ENCODE measurements at places on chromosomes 2 and 18. TPM values are rescaled to one million over a fixed set of nuclear protein-coding genes. Genes with fewer than 3 reads are reported as not detected.

Gene ACMSD
- not detected for total RNA-seq

Gene HOXD13
- total RNA-seq, result not detected

Gene CROCC2
- not detected for total RNA-seq

DNA sequence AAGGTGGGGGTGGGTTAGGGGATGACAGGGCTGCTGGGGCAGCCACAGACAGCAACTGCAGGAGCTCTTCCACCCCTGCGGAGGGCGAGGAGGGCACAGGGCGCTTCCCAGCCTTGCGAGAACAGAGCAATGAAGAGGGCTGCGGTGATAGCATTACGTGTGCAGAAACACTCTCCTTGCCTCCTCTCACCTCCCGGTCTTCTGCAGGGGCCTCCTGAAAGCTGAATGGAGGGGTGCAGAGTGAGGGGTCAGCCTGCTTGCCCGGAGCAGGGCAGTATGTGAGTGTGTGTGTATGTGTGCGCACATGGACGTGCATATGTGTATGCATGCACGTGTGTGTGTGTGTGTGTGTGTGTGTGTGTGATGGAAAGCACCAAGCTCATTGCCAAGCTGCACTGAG is 29.5 kb upstream of the IL1R2 start:
- no peak for DNase-seq

Gene IL36A
- not detected for total RNA-seq

Gene ERLEC1
- 15.6 TPM for total RNA-seq

DNA sequence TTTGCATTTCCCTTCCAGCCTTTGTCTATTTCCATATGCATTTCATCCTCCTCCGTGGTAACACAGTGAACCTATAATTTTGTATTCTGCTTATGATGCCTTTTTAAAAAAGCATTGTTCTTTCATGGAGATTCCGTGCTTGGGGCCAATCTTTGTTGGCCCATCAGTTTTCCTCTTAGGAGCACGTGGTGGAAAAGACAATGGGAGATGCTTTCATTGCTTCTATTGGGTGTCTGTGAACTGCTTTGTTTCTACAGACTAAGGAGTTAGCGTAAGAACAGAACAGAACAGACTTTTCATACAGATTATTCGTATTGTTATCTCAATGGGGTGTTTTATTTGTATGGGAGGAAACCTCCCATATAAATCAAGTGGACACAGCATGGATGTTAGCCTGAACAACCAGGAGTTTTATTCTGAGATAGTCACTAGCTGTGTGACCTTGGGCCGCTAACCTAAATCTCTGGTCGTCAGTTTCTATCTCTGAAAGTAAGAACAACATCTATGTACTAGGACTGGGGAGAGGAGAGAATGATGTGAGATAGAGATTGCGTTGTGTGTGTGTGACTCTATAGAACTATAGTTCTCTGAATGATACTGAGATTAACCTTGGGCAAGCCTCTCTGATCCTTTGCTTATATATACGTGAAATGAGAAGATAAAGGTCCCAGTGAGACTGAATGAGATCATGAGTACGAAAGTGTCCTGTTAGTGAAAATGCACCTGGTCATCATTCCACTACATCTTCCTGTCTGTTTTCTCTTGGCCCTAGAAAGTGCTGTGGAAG is 22.9 kb upstream of the YWHAQ start:
- no peak for DNase-seq

GRCh38 chr2:58649756-58650155 is 408.6 kb upstream of the FANCL start:
- no peak for DNase-seq

- no peak for DNase-seq
Measured at GRCh38 chr2:59196491-59196890, 955.4 kb upstream of the FANCL start.

DNA sequence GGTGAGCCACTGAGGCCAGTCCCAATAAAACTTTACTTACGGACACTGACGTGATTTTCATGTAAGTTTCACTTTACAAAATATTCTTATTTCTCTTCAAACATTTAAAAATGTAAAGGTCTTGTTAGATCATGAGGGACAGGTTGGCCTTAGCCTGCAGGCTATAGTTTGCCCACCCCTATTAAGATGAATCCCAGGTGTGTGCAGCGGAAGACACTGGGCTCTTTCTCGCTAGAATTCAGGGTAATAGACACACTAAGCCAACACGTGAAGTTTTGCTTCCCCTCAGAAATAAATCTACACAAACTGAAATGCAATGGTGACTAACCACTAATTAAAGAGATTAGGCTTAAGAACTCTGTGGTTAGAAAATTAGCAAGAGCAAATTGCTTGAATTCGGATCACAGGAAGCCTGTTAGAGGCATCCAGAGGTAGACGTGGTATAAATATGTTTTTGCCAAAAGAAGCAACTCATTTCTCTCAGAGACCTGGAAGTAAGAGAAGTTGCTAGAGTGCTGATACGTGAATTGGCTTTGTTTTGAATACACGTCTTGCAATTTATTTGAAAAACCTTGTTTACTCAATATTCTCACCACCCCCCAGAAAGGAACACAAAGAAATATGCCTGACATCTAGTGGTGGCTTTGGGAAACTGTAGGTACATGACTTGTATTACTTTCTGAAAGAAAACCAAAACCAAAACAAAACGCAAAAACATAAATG is 151.6 kb downstream of the DTNB start:
- DNase-seq, result peak; percentile 55

GRCh38 chr18:80042785-80043184 is 8.6 kb downstream of the RBFA start:
- DNase-seq, result no peak

- no peak for DNase-seq
Measured at GRCh38 chr18:79558196-79558932, 121.2 kb upstream of the CTDP1 start.

DNA sequence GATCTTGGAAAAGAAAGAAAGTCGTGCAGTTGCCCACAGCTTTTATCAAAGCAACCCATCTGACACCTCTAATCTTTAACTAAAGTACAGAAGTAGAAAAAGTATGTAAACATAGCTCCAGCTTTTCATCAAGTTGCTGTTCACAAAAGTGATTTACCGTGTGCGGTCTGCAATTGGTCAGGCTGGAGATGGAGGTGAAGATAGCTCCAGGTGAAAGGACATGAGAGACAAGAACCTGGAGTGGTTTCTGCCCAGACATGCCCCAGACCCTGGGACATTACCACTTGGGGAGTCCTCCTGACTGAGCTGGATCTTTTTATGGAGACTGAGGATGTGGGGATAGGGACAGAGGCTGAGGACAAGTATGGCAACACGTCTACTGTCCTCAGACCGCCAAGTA is 82.7 kb downstream of the LAMA1 start:
- no peak for DNase-seq

DNA sequence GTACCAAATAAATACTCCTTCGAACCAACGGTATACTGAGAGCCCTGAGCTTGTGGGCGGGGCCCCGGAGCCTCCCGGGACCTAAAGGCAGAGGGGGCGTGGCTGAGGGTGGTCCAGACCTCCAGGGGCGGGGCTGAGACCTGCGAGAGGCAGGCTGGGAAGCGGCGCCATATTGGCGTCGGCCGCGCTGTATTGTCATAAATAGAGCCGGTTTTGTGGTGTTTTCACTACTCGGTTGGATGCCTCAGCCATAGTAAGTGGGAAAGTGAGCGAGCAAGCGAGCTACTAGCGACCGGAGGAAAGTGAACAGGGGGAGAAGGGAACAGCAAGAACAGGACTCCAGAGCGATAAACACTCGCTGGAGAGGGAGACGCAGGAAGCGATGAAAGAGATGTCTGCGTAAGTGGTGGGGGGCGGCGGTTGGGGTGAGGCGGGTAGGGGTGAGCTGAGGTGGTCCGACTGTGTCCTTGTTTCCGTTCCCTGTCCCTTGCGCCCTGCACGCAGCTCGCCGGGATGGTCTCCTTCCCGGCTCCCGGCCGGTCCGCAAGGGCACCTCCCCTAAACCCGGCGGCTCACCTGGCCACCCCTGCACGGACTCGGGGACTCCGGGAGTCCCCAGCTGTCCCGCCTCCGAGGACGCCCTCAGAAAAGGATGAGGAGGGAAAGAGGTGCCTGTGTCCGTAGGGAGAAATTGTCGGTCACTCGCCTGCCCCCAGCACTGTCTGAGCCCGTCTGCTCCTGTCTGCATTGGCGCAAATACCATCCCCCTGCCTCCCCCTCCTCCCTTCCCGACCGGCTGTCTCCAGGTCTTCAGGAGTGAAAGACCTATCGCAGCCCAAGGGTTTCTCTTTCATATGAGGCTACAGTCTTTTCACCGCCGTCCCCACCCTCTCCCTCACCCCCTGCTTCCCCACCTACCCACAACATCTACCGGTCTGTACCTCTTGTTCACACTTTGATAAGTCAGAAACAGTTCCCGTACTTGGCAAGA is at the start of gene PAPOLG:
TSS of gene PAPOLG (plus strand) at position 172 of the 991 bp plus-strand sequence. CDS start at position 383, 211 bp downstream.
- peak; percentile 100 for DNase-seq

Gene RAB27B
- not detected for total RNA-seq

Gene HRH4
- not detected for total RNA-seq

DNA sequence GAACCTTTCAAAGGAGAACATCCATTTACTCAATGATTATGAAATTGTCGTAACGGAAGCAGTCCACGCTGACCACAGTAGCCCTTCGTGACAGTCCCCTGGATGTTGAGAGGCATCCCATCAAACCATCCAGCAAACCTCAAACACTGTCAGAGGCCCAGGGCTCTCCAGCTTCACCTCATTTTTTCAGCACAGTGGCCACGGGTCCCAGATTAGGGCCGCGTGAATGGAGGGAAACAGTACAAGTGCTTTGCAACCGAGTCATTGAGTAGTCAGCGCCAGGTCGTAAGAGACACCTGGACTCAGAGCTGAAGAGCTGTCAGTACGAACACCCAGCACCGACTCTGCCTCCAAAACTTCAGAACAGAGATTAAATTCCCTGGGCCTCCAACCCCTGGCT is 552.5 kb upstream of the SALL3 start:
- no peak for DNase-seq

DNA sequence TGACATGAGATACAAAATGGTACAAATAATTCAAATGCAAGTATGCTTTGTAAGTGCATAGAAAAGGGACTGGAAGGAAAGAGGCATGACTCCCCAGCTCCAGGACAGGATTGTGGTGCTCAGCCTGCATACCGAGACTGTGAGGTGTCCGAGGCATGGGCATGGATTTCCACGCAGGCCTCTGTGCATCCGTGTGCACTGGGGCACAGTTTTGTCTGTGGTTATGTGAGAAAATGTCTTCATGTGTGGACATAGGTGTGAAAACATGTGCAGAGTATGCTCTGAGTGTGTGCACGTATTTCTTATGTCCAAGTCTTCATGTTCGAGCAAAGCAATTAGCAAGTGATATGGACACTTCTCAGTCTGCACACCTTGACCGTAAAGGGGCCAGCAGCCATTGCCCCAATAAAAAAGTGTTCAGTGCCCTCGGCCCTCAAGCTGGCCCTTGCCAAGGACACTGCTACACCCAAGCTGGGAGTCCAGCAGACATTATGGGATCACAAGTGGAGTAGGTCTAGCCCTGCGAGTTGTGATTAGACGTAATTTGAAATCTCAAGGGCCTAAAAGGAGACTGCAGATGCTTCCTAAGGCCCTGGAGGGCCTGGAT is 120.7 kb downstream of the CYP26B1 start:
- DNase-seq, result no peak

DNA sequence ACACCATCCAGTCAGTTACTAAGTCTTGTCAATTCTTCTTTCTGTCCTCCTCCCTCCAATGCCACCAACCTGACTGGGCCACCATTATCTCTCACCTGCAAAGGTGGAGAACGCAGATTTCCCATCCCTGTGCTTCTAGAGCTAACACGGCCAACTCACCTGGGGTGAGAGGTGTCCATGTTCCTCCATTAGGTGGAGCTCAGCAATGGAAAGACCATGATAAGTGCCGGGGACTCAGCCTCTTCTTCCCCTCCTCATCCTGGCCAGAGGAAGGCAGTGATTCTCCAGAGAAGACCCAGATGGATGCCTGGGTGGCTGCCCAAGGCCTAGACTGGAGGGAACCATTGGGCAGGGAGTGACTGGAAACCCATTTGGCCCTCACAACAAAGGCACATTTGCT is 48.1 kb upstream of the SLC1A4 start:
- DNase-seq, result no peak

Gene AKAIN1
- not detected for total RNA-seq

GRCh38 chr2:226903179-226903578 is 67.3 kb downstream of the RHBDD1 start:
- DNase-seq, result peak; percentile 58

Gene SCN7A
- not detected for total RNA-seq

DNA sequence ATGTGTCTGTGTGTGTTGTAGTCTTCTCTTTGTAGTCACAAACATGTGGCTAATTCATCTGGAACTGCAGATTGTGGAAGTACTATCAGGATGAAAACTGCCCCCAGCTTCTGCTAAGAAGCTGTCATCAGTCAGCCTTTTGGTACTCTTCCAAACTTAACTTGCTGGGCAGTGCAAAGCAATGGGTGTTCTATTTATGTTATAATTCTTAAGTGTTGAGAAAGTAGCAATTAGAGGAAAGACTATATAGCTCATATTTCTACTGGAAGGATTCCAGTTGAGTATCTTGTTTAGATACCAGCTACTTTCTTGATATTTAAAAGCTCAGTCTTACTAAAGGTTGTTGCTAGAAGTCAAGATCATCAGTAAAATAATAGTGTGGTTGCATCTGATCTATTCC is 52.1 kb downstream of the SLC38A11 start:
- no peak for DNase-seq

Gene ANKRD62
- total RNA-seq, result not detected

Gene CRYGC
- not detected for total RNA-seq

DNA sequence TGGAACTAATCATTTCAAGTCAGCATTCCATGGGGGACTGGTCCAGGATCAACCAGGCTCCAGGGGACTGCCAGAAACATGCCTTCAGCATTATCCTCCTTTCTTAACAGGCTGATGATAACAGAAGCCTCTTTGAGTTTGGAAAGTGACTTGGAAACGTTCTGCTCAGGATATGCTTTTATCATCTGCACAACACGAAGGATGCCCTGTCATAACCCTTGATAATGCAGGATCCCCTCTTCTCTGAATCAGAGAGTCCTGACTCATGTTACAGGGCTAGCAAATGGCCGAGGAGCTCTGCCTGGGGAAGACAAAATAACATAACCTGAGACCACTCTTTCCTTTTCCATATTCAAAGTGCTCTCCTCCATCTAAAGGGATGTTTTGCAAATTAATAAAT is 6.7 kb downstream of the SCYGR3 start:
- DNase-seq, result no peak

Gene UGT1A4
- not detected for total RNA-seq

DNA sequence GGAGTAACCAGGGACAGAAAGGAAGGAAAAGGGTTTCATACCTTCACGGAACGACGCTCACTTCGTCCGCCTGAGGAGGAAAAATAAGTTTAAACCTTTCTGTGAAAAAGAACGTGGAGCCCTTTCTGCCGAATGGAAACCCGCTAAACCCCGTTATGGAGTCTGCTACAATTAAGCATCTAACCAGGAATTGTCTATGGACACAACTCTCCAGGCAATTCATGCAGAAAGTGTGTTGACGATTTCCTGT is 528 bp upstream of the PPP4R3B start:
- peak; percentile 15 for DNase-seq

Measured in activated CD8-positive, alpha-beta T cell treated with anti-CD3 and anti-CD28 coated beads for 36 hours (primary cell).